8988T (cell line): ENCODE measurements at places on chromosomes 2 and 18.

DNA sequence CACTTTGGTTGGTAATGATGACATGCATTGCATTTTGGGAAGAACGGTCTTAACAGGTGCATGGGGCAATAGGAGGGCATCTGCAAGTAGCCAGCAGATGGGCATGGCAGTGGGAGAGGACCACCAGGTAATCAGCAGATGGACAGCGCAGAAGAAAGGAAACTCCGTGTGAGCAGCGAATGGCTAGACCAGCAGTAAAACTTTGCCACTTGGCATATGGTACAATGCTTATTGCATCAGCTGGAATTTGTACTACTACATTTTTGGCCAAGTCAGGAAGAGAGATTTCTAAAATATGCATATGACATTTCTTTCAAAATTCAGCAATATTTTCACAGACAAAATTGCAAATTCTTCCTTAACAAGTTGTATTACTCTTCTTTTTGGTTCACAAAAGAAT is 768.5 kb downstream of the LRP1B start:
- DNase-seq = no peak

DNA sequence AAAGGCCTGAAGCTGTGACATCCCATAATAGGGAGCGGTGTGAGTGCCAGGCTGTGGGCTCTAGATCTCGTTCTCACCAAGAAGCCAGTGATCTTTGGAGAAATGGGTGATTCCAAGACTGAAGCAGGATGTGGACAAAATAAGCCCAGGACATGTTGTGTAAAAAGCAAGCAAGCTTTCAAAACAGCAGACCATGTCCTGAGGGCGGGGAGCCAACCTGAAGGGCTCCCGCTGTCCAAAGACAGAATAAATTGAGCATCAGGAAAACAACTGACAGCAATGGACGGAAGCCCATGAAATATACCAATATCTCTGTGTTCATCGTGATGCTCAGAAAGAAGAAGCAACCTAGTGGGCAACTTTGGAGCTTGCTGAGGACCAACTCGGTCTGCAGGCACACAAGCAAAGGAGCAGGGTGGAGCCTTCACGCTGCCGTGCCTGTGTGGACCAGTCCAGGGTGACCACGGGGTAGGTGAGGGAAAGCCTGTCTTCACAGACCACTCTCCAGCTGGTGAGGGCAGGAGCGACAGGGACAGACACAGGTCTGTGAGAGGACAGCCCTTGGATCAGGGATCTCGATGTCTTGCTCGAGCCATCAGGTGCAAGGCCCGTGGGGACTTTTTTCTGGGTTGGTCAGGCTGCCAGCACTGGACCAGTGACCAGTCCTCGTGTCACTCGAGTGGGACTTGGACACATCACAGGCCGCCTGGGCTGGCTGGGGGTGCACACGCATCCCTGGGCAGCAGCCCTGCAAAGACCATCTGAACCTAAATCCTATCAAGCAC is 21.5 kb downstream of the MTERF4 start:
- DNase-seq = no peak

DNA sequence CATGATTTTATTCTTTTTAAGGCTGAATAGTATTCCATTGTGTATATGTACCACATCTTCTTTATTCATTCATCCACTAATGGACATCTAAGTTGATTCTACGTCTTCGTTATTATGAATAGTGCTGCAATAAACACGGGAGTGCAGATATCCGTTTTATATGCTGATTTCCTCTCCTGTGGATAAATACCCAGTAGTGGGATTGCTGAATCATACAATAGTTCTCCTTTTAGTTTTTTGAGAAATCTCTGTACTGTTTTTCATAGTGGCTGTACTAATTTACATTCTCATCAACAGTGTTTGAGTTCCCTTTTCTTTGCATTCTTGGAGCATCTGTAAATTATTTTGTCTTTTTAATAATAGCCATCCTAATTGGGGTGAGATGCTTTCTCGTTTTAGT is 114.5 kb downstream of the RGPD3 start:
- no peak for DNase-seq

- no peak for DNase-seq
These were observed 132.7 kb downstream of the PTGR3 start for GRCh38 chr18:75076286-75076685.

GRCh38 chr2:118121101-118121500 is 32.8 kb downstream of the INSIG2 start:
- DNase-seq = no peak

DNA sequence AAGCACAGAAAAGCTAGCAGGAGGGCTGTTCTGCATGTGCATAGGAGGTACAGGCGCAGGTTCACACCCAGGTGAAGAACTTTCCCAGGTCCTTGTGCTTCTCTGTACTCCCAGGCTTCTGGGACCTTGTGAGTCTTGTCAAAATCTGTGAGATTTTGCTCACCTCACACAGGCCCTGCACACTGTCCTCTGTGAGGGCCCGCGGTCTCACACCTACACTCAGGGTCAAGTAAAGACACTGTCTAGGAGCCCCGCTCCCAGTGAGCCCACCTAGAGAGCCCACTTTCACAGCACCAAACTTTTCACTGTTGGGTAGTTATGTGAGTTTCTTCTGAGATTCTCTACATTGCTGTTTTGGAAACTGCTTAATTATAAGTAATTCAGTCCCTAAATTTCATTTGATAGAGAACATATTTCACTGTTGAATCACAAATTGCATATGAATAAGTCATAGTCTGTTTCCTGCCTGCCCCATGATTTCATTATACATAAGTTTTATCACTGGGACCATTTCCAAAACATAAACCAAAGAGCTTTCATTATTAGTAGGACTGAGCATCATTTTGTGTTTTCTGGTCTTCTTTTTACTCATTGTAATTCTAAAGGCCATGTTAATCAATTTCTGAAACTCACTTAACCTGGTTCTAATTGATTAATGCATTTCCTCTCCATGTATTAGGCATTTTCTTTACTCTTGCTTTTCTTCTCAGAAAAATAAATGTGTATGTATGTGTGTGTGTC is 234.2 kb upstream of the SPOPL start:
- no peak for DNase-seq

- no peak for DNase-seq
These were observed at the start of gene ELAC1 for GRCh38 chr18:50967714-50968661. Gene ELAC1 (plus strand): TSS chr18:50968040. CDS start chr18:50974405, 6,365 bp downstream.

- DNase-seq = no peak
These were observed 2.6 kb downstream of the BOD1L2 start for GRCh38 chr18:57149531-57149930.

- DNase-seq = no peak
These were observed 646.1 kb upstream of the ACVR2A start for GRCh38 chr2:147198651-147199171.

- DNase-seq = no peak
These were observed 242.3 kb upstream of the NCKAP5 start for GRCh38 chr2:133810559-133810958.

- DNase-seq = no peak
These were observed 277.8 kb downstream of the TCF4 start for GRCh38 chr18:55310044-55310676.

DNA sequence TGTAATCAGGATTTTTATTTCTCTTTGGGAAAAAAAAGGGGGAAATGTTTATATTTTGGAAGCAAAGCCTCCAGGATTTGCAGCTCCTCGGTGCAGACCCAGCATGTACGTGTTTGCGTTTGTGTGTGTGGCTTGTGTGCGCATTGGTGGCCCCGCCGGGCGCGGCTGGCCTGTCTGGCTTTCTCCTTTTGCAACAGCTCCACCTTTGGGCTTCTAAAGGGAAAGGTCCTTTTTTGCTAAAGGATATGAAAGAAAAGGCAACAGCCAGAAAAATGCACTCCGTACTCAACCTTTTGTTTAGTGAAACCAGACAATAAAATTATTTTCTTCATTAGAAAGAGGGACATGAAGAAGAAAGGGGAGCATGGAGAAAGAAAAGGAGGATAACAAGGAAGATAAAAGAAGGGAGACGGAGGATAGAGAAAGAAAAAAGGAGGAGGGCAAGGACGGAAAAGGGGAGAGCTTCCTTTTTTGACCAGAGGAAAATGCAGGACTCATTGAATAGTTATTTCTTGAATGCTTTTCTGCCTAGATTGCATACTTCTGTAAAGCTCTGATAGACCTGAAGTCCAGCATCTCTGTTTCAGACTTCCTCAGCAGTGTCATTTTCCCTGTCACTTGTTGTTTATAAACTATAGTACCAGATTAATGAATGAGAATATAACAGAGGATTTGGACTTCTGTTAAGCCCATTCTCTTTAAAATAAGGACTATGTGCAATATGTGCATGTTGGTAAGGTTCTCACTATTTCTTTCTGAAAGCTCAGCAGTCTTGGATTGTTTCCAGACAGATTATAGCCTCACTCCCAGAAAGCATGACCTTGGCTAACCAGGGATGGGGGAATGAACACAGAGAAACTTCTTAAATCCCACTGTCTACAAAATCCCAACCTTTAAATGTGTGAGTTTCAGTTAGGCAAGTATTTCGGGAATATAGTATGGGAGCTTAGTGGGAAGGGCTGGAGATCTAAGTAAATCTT is 563.1 kb upstream of the PIK3C3 start:
- DNase-seq = no peak

GRCh38 chr2:9160732-9161131 is 45.9 kb upstream of the ASAP2 start:
- DNase-seq = no peak

DNA sequence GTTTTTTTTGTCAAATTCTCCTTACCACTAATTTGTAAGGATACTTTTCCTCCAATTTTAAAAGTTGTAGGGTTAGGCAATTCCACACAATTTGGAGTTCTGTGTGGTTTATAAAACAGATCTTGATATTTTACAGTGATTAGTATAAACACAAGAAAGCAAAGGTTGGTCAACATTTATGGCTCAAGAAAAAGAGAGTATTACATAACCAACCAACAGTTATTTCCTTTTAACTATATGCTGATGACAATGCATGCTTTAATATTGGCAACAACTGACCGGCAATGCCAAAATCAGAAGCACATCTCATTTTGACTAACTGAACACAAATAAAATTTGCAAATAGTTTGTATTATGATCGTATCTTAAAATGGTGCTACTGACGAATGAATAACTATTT is 137.2 kb downstream of the CDH2 start:
- DNase-seq = no peak

DNA sequence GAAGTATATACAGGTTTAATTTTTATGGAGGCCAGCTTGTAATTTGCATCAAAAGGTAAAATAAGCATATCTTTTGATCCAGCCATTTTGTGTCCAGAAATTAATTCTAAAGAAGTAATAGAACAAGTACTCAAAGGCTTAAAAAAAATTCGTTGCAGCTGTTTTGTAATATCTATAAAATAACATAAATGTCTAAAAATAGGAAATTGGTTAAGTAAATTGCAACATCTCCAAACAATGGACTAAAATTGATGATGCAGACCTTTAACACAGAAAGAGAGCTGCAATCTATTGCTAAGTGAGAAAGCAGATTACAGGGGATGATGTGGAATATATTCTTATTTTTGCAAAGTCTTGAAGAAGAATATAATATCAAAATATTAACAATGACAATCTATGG is 19.4 kb downstream of the AAK1 start:
- no peak for DNase-seq

DNA sequence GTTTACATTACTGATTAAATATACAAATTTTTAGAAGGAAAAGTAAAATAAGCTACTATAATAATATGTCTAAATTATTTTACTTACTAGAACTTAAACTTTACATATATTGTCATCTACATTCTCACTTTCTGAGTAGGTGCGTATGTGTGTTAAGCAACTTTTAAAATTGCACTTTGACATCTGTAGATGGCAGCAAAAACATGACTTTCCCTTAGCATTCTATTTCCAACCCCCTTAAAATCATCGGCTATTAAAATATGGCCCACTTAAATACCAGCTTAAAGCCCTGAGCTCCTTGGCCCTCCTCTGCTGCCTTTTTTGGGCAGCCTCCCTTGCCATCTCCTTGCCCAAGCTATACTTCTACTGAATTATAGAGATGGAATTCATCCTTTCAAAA is 78.0 kb downstream of the UPP2 start:
- no peak for DNase-seq

GRCh38 chr18:54392543-54393023 is 34.9 kb downstream of the C18orf54 start:
- no peak for DNase-seq

DNA sequence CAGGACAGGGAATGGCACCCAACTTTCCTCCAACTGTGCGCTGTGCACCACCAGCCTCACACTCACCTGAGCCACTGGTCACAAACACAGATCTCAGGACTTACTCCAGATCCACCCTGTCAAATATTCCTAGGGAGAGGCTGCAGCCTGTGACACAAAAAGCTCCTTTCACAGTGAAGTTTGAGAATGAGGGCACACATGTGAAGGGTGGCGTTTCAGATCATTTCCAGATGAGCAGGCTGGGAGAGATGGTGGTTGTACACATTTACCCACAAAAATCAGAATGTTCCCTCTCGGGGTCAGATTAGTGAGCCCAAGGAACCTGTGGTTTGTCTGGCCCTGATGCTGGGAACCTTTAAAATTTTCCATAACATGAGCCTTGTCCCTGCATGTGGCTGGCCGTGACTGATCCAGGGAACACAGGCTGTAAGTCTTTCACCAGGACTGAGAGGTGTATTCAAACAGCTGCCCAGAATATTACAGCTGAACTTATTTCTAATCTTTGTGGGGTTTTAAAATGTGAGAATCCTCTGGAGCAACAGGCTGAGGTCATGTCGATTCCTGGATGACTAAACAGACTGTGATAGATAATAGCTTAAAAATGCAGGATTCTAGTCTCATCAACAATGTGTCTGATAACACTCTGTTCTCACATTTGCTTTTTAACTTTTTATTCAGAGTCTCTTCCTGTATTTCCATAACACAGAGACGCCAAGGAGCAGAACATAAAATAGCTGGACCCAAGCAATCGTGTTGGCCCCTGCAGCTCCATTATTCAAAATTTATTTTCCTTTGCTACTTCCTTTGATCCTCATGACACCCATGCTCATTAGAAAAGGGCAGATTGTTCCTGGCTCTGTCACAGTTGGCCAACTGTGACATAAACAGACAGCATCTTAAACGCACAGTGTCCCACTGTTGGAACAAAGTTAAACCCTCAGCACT is 35.5 kb downstream of the IL1R2 start:
- DNase-seq = no peak
